ENCODE measurements at places on chromosomes 1 and 21.

DNA sequence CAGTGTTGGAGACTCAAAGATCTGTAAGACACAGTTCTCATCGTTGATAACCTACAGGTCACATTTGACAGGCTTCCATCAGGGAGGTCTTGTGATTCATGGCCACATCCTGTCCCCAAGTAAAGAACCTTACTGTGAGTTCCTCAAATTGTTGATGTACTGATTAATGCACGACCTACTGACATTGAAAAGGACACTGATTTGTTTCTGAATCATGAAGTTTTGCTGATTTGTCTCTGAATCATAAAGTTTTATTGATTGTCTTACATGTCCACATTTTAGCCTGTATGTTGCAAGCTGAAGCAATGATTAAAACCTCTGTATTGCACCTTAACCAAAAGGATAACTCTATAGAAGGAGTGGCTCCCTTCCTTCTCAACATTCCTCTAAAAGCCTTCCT is 476.3 kb upstream of the RUNX1 start:
- no peak for DNase-seq

DNA sequence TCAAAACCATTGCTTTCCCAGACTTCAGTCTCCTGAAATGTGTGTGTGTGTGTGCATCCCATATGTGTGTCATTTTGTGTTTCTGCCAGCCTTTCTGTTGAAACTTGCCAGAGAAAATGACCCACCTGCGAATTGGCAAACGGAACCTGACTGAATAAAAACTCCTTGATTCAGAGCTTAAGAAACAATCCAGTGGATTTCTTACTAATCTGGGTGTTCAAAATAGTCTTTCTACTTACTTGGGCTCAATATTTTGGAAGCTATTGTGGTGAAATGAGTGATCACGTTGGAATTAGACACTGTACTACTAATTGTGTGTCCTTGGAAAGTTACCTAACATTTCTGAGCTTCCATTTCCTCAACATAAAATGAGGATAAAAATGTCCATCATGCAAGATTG is 138.9 kb upstream of the ERG start:
- no peak for DNase-seq

- DNase-seq = no peak
Measured at GRCh38 chr1:19973616-19974015, 5.8 kb downstream of the PLA2G2A start.

- DNase-seq = no peak
Measured at GRCh38 chr1:63713627-63714481, 60.0 kb upstream of the ROR1 start.

- no peak for DNase-seq
Measured at GRCh38 chr1:82486969-82487368, 686.2 kb downstream of the ADGRL2 start.

DNA sequence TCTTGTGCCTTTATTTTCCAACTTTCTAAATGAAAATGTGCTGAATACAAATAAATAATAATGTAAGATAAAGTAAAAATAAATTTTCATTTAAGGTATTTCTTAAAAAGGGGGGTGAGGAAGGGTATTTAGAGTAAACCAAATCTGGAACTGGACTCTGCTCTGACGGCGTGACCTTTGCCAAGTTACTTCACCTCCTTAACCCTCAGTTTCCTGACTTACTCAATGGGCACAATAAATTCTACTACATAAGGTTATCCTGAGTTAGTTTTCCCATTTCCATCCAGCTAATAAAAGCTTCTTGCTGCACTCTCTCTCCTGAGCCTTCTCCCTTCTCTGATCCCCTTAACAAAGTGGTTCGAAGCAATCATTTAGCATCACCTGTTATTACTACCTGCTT is 93.9 kb downstream of the NID1 start:
- DNase-seq = no peak

Measured in GM13976 (cell line).